Stimulated activated CD4-positive, alpha-beta T cell treated with anti-CD3 and anti-CD28 coated beads, Interleukin-1b, Interleukin-23, amount 100 ng/mL, for 1 hour (primary cell): ENCODE measurements at places on chromosomes 7 and 10.

- no peak for DNase-seq
Measured at GRCh38 chr7:94300176-94300835, 94.4 kb upstream of the COL1A2 start.

- DNase-seq: no peak
Measured at GRCh38 chr10:24643679-24644209, 79.9 kb downstream of the ARHGAP21 start.

- DNase-seq: no peak
Measured at GRCh38 chr10:81251457-81252115, 623.4 kb upstream of the NRG3 start.

DNA sequence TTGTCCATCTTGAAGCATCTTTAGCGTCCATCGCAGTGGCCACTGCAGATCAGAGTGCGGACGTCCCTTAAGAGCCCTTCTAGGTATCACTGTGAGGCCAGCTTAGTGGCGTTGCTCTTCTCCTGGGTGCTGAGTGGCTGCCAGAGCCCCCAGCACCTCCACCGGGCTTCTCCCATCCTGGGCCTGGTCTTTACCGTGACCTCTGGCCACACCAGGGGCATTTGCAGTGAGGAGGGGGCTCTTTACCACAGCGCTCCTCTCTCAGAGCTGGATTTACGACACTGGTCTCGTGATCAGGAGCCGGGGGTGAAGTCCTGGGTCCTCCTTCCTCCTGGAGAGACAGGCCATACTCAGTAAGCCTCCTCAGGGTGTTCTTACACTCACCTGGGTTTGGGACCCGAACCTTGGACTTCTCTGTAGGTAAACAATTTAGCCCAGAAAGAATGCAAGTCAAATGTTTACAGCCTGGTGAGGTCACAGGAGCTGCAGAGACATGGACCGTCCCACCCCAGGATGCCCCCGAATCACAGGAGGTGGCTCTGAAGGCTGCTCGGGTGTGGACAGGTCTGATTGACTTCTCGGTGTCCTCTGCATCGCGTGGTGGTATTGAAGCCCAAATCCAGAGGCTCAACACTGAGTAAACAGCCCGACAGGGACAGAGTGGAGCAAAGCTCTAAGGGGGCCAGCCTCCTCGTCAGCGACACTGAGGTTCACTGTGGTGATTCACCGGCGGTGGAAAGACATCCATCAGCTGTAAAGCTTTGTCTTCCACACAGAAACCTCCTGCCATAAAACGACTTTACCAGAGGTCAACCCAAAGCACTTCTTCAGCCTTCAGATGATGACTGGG, 33.0 kb downstream of the JAKMIP3 start:
- no peak for DNase-seq

- DNase-seq: no peak
Measured at GRCh38 chr7:51366172-51366728, 49.6 kb upstream of the COBL start.

- no peak for DNase-seq
Measured at GRCh38 chr7:10662491-10662890, 311.2 kb upstream of the PHF14 start.

DNA sequence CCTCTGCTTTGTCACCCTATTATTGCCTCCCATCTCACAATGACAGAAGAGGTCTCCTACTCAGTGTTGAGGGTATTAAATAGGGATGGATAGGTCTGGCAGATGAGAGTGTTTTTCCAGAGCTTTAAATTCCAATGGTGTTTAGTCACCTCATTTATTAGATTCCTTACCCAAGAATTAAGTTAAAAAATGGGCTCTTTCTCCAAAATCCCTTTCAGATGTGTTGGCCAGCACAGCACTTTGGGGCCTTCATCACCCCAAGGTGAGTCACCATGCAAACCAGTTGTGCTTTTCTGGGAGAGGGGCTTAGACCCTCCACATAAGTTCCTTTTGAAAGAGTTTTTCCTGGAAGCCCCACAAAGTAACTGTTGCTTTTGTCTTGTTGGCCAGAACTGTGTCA, 78.4 kb downstream of the CYP26A1 start:
- DNase-seq: no peak

- DNase-seq: no peak
Measured at GRCh38 chr7:123682690-123683089, 27.0 kb downstream of the LMOD2 start.
